ENCODE measurements at places on chromosomes 7 and 10.

DNA sequence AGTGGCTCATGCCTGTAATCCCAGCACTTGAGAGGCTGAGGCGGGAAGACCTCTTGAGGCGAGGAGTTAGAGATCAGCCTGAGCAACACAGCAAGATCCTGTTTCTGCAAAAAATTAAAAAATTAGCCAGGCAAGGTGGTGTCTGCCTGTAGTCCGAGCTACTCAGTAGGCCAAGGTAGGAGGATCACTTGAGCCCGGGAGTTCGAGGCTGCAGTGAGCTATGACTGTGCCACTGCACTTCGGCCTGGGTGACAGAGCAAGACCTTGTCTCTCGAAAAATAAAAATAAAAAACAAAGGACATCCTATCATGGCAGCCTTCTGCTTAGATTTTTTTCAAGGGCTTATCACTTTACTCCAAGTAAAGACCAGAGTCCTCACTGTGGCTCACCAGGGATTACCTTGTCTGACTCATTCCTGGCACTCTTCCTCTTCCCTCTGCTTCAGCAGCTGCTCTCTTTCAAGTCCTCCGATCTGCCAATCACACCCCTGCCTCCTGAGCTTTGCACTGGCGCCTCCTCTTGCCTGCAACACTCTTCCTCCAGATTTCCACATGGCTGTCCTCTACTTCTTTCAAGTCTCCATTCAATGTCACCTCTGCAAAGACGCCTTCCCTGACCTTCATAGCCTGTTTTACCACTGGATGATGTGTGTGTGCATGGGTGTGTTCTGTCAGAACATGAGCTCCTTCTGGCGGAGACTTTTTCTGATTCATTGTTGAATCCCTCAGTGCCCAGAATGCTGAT, 7.7 kb downstream of the PRTFDC1 start:
- no peak for DNase-seq

- no peak for DNase-seq
Observed at GRCh38 chr7:10908600-10908999, 65.1 kb upstream of the PHF14 start.

DNA sequence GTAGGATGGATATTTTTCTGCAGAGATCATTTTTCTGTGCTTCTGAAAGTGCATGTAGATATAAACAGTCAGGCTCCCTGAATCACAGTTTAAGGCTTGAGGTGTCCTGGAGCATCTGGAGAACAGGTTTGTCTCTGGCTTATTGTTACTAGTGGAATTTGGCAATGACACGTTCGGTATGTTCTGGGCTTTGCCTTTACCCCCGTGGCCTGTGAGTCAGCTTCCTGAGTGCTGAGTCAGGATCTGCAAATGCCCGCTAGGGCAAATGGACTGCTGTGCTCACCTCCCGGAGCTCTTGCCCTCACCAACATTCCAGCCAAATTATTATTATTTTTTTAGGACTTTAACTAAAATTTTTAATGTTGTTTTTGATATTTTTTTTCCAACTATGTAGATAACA, 192.5 kb upstream of the PRSS1 start:
- DNase-seq = no peak

- DNase-seq = no peak
Observed at GRCh38 chr7:77308792-77309191, 107.4 kb downstream of the GSAP start.

DNA sequence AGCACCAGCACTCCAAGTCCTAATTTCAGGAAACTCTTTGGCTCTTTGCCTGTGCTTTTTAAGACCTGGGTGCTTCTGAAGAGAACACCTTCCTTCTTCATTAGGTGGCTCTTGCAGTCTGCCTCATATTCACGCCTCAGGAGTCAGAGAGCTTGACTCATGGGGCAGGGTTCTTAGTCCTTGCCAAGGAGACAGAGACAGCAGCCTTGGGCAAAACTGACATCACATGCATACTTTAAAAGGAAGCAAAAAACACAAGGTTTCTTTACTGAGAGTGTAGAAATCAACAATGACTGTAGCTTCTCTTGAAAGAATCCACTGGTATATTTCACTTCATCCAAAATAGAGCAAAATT, 780.6 kb downstream of the INHBA start:
- DNase-seq = no peak

GRCh38 chr10:132058793-132059759, 6.7 kb upstream of the JAKMIP3 start:
- no peak for DNase-seq

DNA sequence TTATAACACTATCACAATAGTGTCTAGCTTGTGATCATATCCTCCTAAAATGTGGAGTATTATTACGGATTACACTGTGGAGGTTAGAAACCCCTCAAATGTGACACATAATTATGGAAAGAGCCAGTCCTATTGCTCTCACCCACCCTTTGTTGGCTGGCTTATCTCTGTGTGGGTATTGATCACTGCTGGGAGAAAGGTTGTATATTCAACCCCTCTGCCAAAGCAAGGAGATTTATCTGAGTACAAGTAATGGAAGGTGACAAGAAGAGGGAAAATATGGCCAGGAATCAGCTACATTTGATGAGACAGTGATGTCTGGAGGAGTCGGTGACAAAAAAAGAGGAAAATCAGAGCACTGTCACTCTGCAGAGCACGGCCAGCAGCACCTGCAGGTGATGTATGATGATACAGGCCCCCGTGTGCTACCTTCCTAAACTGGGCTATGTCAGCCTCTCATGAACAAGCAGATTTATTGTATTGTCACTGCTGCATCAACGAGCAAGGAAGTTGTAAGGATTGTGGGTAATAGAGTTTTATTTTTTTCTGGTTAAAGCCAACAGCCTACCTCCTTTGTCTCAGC, 235.3 kb downstream of the PHF14 start:
- no peak for DNase-seq
